ENCODE measurements at places on chromosomes 6 and 20.

DNA sequence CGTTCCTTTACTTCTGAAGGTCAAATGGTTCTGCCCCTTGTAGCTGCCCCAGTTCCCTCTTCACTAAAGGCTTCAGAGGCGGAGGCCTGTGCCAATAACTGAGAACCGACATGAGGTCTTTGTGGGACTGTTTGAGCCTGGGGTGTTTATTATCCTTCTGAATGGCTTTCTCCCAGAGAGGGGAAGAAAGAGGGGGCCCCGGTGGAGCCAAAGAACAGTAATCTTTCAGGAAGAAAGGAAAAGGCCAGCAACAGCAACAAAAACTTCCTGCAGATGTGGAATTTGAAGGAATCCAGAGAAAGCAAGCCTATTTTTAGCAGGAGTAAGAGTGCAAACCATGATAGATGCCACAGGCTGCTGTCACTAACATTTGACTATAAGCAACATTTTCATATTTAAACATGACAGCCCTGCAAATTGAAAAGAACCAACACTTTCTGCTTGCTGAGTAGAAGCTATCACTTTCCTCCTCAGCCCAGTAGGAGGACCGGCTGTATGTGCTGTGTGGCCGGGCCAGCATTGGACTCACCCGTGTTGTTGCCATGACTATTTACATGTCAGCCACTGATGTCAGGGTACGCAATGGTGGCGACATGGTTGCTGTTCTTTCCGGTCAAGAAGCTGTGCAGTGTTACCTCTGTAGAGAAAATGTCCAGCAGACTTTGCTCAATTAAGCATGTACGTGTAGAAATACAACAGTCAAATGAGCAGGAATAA is 121.3 kb downstream of the SOBP start:
- DNase-seq, result no peak

GRCh38 chr6:157139054-157139708 is 184.1 kb downstream of the TMEM242 start:
- DNase-seq, result no peak

- DNase-seq, result no peak
Measured at GRCh38 chr6:78854546-78854945, 12.8 kb upstream of the IRAK1BP1 start.

GRCh38 chr6:159172091-159172491 is 2.9 kb downstream of the FNDC1 start:
- DNase-seq, result no peak

DNA sequence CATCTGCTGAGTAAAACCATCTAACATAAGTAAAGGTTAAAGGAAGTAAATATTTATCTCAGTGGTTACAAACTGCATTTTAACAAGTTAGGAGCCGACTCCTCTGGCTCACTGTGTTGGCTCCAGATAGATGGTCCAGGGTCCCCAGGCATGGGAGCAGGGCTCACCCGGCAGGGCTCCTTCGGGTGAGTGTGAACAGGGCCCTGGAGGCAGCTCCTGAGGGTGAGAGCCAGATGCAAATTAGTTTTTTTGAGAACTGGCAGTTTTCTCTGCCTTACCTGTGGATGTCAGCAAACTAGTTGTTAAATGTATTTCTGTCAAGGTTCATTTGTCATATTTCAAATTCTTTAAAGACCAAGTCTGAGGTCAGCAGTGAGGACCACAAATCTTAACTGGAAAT is 21.5 kb downstream of the TPBG start:
- DNase-seq, result no peak

DNA sequence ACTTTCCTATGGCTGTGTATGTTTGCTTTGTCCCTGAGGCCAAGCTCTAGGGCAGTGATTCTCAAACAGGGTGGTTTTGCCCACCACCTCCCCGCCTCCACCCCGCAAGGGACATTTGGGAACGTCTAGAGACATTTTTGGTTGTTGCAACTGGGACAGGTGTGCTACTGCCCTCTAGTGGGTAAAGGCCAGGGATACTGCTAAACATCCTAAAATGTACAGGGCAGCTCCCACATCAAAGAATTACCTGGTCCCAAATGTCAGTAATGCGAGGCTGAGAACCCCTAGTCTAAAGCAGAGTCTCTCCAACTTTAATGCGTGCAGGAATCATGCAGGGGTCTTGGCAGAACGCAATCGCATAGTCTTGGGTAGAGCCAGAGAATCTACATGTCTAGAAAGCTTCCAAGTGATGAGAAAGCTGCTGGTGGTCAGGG is 5.1 kb downstream of the KCNS1 start:
- peak; percentile 67 for DNase-seq

- DNase-seq, result peak; percentile 83
Measured at GRCh38 chr20:35611482-35611881, 4.1 kb upstream of the SPAG4 start.

GRCh38 chr6:157155804-157156203 is 167.5 kb downstream of the TMEM242 start:
- DNase-seq, result no peak

DNA sequence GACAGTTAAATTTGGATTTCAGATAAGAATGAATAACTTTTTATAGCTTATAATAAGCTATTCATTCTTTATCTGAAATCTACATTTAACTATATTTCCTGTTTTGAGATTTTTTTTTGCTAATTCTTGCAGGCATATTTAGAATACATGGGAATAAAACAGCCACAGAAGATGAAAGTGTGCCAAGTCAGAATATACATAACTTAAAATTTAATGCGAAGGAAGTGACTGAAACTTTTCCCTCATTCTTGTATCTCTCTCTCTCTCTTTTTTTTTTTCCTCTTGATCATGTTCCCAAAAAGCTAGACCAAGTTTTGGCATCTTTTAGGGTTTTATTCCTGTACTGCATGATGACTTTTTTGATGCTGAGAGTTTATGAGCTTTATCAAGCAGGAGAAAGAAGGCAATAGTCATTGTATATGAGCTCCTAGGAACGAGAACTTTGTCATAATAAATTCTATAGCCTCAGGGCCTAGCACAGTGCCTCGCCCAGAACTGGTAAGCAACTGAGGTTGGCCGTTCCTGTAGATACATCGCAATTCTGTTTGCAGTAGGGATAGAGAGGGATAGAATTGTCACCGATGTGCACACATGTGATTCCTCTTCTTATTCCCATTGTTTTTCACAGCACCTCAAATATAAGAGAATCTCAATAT is 205.2 kb downstream of the MYLK4 start:
- no peak for DNase-seq

- DNase-seq, result no peak
Measured at GRCh38 chr6:138597336-138597735, 98.0 kb upstream of the NHSL1 start.

GRCh38 chr6:70396796-70397729 is 16.2 kb upstream of the FAM135A start:
- no peak for DNase-seq

- no peak for DNase-seq
Measured at GRCh38 chr6:42406306-42407280, 45.1 kb downstream of the TRERF1 start.

Data from RPMI8226 (cell line).